Astrocyte of the cerebellum (primary cell): ENCODE measurements at places on chromosomes 16 and 17.

DNA sequence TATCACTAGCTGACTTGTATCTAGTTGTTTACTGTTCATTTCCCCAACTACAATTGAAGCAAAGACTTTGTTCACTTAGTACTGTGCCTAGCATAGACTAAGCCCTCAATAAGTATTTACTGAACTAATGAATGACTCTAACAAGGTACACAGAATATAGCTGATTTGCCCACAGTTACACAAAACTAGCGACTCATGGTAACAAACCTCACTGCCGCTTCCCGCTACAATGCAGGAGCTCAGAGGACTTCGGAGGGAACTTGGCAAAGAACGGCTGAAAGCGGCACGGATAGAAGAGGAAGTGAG lies 524 bp downstream of the EFTUD2 start:
- DNase-seq, result no peak

GRCh38 chr17:62628831-62629555 lies 1.5 kb downstream of the MRC2 start:
- DNase-seq, result no peak

GRCh38 chr16:72673118-72673517 lies 374.8 kb downstream of the ZFHX3 start:
- no peak for DNase-seq

DNA sequence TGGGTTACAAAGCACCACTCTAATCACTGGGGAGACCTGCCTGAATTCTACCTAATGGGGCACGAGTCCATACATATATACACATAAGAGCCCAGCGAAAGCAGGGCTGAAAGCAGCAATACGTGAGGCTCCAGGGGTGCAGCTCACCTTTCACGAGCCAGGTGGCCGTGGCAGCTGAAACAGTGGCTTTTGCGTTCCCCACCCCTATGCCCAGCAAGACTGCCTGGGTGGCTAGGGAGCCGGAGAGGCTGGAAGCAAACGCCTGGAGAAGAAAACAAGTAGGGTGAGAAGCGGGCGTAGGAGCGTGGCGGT lies 618 bp downstream of the RUSF1 start:
- DNase-seq, result no peak

DNA sequence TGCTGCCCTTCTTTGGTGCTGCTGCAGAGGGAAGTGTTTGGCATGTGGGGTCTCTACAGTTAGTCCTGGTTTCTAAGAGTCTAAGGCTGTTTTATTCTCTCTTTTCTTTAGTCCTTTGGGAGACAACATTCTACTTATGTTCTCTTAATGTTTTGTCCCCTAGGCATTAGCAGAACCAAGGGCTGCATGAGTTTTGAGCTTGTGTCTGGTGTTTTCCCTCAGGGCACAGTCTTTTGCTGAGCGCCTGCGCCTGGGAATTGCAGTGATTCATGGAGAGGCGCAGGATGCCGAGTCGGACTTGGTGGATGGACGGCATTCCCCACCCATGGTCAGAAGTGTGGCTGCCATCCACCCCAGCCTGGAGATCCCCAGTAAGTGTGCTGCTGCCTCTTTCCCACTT lies 41.1 kb upstream of the SLC5A10 start:
- no peak for DNase-seq

- DNase-seq, result no peak
Measured at GRCh38 chr17:60416368-60416925, 5.8 kb upstream of the CHCT1 start.
